ENCODE measurements at places on chromosomes 16 and 17. TPM values are rescaled to one million over a fixed set of nuclear protein-coding genes. Genes with fewer than 3 reads are reported as not detected.
A peak's percentile ranks its signal among the peaks of the same experiment; 100 is the strongest.

DNA sequence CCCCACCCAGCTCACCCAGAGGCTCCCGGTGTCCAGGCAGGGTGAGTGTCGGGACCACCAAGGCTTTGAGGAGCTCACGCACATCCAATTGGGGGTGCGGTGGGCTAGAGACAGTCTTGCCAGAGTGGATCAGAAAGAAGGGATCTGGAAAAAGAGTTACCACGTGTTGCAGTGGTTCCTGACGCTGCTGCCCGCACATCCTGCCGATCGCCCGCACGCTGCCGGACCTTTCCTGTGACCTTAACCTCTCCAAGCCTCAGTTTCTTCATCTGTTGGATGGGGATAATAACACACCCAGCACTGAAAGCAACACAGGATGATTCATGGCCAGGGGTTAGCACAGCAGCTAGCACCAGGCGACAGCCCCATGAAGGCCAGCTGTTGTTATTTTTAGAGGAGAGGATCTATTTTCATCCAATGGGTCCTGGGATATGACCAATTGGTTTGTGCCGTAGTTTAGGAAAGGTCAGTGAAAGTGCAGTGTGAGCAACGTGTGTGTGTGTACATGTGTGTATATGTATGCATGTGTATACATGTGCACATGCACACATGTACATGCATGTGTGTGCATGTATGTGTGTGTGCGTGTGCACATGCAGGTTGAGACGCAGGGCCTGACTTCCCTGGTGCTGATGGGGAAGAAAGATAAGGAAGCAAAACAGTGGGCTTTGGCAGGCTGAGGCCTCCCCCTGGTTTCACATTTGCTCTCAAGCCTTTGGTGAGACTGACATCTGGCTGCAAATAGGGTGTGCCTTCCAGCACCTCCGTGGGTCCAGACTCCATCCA, 2.5 kb downstream of the ITGAX start:
- DNase-seq: no peak

DNA sequence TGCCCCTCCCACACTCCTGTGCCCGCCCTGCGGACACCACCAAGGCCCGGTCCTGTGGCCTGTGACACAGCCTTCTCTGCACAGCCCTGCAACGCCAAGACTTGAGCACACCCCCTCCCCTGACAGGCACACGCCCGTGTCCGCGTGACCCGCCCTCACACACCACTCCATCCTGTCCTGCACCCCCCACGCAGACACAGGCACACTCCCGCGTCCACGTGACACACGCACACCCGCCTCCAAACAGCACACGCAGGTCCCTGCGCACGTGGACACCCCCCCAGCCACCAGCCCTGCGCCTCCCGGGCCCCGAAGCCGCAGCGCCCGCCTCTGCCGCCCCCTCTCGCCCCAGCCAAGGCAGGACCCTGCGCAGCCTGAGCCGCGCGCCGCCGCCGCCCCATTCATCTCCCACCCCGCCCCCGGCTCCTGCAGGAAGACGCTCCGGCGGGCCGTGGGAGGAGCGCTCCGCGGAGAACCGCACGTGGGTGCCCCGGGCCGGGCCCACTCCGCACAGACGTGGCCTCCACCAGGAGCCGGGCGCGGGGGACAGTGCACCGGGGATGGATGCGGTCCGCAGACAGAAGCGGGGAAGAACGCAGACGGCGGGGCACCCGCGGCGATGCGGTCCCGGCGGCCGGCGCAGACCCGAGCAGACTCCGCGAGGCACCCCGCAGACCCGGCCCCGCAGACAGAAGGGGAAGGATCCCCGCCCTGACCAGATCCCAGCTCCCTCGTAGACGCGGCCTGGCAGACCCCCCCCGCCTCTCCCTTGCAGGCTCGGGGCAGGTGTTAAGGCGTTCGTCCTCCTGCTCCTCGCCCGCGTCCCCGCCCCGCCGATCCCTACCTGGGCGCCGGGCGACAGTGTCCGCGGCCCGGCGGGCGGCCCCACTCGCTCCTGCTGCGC, 506 bp downstream of the CAMKK1 start:
- DNase-seq: peak; percentile 81

DNA sequence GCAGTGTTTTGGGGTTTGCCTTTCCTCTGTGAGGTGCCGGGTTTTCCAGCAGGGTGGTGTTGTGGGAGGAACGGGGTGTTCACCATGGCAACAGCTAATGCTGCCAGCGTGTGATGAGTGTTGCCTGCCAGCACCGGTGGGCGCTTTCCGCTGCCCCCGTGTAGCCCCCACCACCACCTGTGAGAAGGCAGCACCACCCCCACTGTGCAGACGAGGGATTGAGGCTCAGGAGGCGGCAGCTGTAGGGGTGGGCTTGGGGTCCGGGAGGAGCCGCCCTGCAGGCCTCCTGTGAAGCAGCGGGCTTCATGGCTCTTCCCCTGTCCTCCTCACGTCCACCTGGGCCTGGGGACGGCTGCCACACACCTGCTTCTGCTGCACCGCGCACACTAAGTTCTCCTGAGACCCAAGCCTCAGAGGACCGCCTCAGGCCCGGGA, 5.2 kb downstream of the RAB40C start:
- no peak for DNase-seq

DNA sequence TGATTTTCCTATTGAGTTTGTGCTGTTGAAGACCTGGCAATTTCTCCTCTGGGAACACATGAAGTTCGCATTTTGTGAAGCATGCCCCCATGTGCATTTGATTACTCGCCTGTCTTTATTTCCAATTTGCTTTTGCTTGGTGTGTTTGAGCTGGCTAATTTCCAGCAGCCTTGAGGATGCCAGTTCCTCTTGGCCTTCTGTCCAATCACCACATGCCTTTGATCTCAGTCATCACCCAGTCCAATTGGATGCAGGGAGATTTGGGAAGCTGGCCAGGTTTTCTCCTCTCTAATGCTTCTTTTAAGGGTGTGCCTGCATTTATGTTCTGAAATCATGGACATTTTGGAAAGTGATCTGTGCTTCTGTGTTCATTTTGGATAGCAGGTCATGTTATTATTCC, 3.8 kb upstream of the TMEM100 start:
- DNase-seq: no peak

GRCh38 chr16:79772784-79773183, 172.2 kb upstream of the MAF start:
- no peak for DNase-seq

DNA sequence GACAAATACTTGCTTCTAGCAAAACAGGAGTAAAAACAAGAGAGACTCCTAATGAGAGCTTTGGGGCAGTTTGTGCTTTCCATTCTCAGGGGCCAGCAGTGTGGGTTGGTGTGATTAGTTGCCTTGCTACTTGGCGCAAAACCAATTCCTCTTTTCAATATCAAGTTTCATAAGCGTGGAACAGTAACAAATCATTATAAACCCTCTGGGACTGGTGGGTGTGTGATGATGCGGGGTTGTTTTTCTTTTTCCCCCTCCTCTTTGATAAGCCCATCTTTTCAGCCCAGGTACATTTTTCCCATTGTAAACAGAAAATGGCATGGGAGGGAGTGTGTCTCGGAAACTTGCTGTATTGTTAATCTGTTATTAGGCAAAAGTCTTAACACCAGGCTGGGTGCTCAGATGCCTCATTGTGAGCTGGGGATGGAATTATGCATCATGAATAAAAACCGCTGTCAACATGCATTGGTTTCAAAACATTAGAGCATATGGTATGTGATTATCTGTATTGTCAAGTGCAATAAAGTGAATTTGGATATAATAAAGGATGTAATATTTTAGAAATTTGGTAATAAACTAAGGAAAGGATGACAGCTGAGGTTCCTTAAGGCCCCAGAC, 166.4 kb downstream of the CCDC182 start:
- no peak for DNase-seq

GRCh38 chr17:77316651-77317050, 175.9 kb downstream of the SEC14L1 start:
- no peak for DNase-seq

GRCh38 chr16:19179546-19180490, 11.8 kb downstream of the SYT17 start:
- no peak for DNase-seq

DNA sequence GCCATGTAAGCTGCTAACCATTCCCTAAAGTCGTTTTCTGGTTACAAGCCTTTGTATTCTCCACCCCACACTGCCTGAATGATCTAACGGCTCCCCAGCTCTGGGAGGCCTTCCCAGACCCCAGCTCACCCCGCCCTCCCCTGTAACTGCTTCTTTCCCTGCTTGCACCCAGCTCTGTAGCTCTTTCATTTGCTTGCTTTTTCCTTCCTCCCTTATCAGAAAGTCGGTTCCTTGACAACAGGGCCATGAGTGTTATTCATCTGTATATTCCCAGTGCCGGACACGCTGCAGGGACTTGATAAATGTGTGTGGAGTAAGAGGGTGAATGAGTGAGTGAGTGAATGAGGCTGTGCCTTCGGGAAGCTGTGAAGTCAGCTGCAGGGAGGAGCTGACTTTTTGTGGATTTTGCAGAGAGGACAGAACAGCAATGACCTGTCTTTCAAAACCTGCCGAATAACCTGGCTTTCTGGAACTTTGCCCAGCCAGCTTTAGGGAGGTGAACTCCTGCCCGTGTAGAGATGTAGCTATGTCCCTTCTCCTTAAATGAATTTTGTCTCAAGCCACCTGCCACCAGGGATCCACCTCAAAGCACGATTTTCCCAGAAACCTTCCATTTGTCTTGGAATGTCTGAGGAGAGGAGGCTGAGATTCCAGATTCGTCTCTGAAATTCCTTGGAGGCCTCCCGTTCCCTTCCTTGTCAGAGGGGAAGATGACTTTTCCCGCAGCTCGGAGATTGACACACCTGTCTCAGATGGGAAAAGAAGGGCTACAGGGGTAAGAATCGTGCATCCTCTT, 20.0 kb upstream of the CACNG4 start:
- DNase-seq: no peak

DNA sequence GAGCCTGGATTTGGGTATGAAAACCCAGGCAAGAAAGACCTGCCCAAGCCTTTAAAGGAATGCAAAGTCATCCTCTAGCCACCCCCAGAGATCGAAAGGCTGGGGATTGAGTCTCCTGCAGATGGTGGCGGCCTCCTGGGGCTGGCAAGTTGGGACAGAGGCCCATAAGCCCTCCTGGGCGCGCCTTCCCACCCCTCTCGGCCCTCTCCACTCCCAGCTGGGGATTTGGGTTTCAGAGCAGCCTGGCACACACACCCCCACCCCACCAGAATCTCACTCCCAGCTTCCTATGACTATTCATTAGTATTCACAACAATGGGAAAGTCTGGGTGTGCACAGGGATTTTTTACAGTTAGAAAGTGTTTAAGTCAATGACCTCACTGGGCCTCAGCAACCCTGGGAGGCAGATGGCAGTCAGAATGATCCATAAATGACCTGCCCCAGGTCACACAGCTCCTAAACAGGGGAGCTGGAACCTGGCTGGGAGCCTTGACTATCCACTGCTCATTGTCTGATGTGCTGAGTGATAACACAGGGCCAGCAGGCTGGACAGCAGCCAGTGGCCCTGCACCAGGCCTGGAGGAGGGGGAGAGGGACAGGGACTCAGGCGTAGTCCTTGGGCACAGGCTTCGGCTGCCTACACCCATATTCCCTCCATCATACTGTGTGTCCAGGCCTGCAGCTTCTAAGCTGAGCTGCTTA, 12.1 kb downstream of the NHERF1 start:
- DNase-seq: no peak

DNA sequence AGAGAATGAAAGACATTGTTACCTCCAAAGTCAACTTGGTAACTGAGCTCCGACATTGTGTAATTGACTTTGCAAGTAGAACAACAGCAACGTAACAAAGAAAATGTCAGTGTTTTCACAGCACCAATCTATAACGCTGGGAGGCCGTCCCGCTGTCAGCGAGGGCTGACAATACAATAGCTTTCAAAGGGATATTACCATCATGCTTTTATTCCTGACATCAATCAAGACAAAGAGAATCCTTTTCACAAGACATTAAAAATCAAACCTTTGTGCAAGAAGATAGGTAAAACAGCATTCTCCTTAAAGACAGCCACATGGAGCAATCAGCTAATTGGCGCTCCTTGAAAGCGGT, 6.2 kb downstream of the ZNF423 start:
- DNase-seq: no peak

The KRTAP2-2 gene
- not detected for total RNA-seq

GRCh38 chr16:13194766-13195165, 293.4 kb downstream of the SHISA9 start:
- no peak for DNase-seq

DNA sequence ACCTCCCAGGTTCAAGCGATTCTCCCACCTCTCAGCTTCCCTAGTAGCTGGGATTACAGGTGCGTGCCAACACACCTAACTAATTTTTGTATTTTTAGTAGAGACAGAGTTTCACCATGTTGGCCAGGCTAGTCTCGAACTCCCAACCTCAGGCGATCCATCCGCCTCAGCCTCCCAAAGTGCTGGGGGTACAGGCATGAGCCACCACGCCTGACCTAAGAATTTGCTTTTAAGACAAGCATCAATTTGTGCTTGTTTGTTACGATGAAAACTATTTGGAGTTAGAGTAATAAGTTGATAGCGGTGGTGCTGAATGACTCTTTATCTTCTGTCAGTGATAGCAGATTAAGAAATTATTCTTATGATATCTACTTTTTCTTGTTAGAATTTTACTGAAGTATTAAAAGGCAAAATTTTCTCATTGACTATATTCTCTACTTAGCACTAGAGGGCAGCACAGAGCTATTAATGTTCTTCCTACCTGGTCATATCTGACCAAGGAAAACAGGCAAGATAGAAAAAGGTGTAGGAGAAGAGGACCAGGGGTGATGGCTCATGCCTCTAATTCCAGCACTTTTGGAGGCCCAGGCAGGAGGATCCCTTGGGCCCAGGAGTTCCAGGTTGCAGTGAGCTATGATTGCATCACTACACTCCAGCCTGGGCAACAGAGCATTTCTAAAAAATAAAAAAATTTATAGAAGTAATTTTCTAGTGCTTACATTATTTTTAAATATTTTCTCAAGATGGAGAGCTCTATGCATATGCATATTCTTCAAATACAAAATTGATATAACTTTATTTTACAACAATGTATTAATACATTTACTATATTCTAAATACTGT, 24.5 kb downstream of the STXBP4 start:
- no peak for DNase-seq

The ANKFN1 gene
- not detected for total RNA-seq

GRCh38 chr17:67881083-67881482, 55.8 kb downstream of the BPTF start:
- no peak for DNase-seq

The PPP1R27 gene
- total RNA-seq: not detected

DNA sequence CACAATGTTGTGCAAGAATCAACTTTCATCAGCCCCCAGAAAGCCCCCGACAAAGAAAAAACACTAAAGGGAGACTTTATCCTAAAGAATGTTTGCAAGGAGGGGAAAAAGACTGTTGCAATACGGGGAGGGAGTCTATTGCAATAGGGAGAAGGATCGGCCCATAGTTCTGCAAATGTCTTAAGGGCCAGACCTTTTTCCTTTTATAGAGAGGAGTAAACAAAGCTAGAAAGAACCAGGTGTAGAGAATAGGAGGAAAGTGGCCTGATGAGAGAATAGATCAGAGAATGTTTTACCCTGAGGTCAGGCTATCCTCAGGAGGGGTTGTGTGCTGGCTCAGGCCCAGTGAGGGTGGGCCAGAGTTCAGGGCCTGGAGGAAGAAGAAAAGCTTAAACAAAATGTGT, 8.7 kb upstream of the CAVIN1 start:
- no peak for DNase-seq

GRCh38 chr17:81695211-81695610, 8.0 kb upstream of the MRPL12 start:
- DNase-seq: no peak

The SKAP1 gene
- total RNA-seq: 138 TPM

- no peak for DNase-seq
Measured at GRCh38 chr17:36072431-36073121, 8.5 kb downstream of the CCL18 start.

GRCh38 chr17:26765860-26766709, 527.8 kb upstream of the WSB1 start:
- no peak for DNase-seq

GRCh38 chr17:44745301-44745700, 13.5 kb upstream of the ADAM11 start:
- no peak for DNase-seq

Data from T-helper 17 cell (primary cell).